ENCODE measurements at places on chromosomes 13 and 19. TPM values are rescaled to one million over a fixed set of nuclear protein-coding genes. Genes with fewer than 3 reads are reported as not detected.
A peak's percentile ranks its signal among the peaks of the same experiment; 100 is the strongest.

- no peak for DNase-seq
Measured at GRCh38 chr19:1151917-1152587, 22.0 kb downstream of the SBNO2 start.

DNA sequence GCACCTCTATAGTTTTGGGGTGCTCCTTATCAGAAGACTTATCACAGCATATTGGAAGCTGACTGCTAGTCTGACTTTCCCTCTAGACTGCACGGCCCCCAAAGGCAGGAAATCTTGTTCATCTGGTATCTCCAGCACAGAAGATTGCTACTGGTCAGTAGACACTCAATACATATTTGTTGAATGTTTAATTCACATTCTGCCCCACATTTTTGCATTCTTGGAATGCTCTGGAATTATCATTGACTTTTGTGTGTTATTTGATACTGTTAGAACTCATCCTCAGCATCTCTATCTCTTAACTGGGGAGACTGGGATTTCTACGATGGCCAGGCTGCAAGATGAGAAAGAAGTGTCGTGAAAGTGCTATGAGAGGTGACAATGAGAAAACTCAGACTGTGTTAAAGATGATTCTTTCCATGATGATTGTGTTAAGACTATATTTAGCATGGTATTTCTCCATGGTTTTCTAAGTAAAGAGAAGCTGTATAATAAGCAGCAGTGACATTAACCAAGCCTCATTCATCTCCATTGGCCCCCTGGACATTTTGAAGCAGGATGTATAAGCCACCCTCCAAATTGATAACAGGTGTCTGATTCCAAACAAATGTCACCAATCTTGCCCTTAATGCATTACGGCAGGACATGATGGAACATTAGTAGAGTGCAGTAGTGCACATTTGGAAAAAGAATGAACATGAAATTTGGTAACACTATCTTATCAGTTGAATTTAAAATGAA, 440.9 kb downstream of the RFC3 start:
- no peak for DNase-seq

DNA sequence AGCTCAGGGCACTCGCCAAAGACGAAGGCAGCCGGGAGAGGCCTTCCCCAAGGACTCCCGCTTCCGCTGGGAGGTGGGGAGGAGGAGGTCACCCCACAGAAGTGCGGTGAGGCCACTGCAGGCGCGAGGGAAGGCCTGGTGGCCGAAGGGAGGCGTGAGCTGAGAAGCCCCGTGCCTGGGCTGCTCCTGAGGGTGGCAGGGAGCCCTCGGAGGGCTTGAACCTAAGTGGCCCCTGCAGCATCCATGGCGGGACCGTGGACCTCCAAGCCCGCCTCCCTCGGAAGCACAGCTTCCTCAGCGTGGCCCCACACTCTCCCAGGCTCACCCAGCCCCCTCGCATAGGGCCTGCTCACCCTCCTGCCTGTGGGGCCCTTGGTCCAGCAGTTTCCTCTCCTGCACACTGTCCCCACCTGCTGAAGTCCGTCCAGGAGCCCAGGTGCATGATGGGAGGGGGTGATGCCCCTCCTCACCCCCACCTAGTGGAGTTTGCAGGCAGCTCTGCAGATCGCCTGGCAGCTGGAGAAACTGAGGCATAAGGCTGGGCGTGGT, 25.9 kb downstream of the EFNA2 start:
- DNase-seq: no peak

- DNase-seq: no peak
Measured at GRCh38 chr19:3123088-3123721, 12.6 kb upstream of the GNA15 start.

DNA sequence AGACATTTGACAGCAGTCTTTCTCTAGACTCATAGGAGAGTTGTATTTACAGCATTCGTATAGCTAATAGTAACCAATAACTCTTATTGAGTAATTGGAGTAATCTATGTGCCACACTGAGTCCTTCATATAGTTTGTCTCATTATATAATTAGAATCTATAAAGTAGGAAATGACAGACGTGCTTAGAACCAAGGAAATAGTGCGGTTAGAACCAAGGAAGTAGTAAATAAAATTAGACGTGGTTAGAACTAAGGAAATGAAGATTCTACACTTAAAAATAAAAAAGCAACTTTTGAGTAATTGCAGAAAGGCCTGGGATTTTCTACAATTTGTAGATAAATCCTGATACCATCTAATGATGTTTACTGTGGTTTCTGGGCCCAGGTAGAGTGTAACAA, 107.8 kb upstream of the TNFSF11 start:
- no peak for DNase-seq

GRCh38 chr13:102571075-102571474, 25.7 kb upstream of the TPP2 start:
- no peak for DNase-seq

DNA sequence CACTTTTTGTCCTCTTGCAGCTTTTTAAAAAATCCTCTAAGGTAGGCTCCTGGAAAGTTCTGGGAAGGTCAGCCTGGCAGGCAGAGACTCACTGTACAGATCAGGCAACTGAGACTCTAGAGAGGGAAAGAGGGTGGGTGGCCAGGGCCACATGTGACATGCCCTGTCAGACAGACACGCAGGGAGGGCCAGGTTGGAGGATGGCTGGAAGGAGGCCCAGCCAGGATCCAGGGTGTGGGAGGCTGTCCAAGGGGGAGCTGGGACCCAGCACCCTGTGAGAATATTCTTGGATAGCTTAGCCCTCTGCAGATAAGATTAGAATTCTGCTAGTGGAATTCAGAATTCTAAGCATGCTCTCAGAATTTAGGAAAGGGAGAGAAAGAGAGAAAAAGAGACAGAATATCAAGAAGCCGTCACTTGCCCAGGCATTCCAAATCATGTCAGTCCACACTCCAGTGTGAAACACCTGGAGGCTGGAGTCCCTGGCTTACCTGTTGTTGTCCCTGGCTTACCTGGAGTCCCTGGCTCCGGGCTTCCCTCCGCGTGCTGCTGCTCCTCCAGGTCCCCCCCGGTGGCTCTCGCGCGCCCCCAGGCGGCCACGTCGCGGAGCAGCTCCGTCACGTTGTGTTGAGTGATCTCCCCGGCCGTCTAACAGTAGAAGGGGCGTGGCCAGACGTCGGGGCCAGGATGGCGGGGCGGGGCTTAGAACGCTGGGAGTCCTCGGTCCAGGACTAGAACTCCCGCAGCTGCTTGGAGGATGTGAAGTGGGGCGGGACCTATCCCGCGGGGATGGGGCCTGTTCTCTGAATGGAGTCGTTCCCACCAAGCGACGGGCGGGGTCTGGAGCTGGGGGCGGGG, 2.8 kb upstream of the TNNI3 start:
- DNase-seq: peak; percentile 80

- no peak for DNase-seq
Measured at GRCh38 chr13:68627379-68627778, 1397.2 kb upstream of the PCDH9 start.

- peak; percentile 92 for DNase-seq
Measured at GRCh38 chr13:40666045-40666932, at the start of gene FOXO1. Gene FOXO1 (minus strand): TSS chr13:40666641. CDS start chr13:40666212, 429 bp downstream.

DNA sequence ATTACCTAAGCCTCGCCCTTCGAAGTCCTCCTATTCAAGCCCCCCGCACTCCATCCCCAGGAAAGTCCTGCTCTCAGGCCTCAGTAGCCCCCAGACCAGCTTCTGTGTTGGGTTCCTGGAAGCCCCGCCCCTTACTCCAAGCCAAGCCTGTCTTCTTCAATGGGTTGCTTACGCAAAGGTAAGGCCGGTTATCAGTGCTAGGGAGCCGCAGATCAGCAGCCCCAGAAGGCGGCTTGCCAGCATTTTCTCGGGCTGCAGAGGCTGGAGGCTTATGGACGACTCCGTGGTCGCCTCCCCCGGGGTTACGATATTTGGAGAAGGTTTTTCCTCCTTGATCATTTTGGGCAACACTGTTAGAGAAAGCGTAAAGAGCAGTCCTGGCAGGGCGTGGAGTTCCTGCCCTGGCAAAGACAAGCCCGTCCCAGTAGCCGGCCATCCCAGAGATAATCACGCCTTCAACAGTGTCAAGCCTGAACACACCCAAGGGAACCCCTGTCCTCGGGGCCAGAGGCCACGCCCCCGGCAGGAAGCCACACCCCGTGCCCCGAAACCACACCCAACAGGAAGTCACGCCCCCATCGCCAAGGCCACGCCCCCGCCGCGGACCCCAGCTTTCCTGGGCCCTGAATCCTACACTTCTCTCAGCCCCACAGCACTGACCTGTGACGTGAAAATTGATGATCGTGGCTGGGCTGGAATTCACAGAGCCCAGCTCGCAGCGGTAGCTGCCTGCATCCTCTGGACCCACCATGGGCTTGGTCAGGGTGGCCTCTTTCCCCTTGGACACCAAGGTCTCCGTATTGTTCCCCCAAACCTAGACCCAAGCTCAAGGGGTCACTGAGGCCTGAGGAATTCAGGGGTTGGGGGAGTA, 954 bp upstream of the RASIP1 start:
- no peak for DNase-seq

- peak; percentile 22 for DNase-seq
Measured at GRCh38 chr13:27372896-27373295, 51.5 kb upstream of the GTF3A start.

DNA sequence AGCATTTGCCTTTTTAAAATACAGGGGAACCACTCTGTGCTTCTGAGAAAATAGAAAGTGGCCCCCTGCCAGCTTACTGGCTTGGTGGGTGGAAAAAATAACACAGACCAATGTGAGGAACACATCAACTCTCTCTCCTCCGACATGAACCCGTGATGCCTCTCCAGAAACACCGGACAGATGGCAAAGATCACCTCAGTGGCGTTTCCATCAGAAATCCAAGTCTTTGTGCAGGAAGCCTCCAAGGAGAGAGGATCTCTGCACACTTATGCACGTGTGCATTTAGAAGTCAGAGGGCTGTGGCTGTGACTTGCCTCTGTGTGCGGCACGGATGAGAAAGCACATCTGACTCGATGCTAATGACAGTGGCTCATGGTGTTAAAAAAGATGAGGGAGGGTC, 112.3 kb upstream of the KLF12 start:
- peak; percentile 11 for DNase-seq

DNA sequence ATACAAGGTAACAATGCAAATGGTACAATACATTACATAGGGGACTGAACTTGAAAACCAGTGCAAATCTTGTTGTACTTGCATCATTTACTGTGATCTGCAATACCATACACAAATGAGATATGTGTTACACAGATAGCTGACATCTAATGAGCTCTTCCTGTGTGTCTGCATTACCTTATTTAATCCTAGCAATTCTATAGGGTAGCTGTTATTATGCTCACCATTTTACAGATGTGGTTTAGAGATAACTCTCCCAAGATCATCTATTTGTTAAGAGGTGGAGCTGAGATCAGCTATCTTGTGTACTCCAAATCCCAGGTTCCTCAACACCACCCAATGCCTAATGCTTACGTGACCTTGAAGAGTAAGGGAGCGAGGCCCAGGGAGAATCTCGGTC, 21.4 kb upstream of the SERP2 start:
- no peak for DNase-seq

DNA sequence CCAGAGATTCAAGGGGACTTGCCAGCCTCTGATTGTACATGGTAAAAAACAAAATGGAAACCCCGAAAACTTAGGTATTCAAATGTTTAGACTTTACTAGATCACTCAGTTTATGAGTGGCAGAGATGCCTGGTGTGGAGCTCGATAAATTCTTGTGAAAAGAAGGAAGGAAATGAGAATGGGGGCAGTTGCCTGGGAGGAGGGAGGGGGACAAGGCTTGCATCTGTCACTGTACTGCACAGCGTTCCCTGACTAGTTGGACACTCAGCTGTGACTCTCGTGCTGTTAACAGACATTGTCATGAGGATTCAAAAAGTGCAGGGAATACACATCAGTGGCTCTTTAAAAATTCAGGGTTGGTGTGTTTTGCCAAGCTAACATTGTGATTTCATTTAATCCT, 232.9 kb downstream of the ZIC5 start:
- DNase-seq: no peak

Gene RFXAP
- total RNA-seq: 4.4 TPM

Gene ADGRE2
- total RNA-seq: 5.1 TPM

Gene ZNF223
- total RNA-seq: 8.1 TPM

Gene KIR2DL1
- not detected for total RNA-seq

Gene GNG8
- total RNA-seq: not detected

Gene INAFM1
- total RNA-seq: 33.5 TPM
